ENCODE measurements at places on chromosomes 1 and 21.

DNA sequence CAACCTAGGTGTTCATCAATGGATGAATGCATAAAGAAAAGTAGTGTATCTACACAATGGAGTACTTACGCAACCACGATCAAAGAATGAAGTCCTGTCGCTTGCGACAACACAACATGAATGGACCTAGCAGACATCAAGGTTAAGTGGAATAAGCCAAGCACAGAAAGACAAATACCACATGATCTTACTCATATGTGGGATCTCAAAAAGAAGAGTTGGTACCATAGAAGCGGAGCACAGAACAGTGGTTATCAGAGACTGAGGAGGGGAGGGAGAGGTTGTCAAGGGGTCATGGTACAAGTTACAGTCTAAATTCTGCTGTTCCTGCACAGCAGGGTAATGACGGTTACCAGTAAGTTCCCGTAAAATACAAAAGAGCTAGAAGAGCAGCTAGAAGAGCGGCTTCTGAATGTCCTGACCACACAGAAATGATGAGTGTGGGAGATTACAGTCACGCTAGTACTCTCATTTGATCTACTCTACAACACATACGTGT is 36.7 kb downstream of the NPHP4 start:
- no peak for DNase-seq

DNA sequence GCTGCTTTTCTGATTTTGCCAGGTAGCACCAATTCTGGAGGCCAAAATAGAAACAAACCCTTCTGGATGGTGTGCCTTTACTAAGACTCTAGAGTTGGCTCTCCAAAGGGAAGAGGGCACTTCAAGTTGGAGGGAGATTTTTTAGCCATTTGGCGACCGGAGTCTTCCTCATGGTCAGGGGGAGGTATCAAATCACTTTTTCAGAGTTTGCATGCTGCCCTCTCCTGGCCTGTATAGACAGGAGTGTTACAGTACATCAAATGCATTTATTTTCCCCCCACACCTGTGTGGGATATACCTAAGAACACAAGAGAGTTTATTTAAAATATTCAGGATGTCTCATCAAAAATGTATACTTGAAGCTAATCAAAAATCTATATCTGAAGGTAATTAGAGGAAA is 3.2 kb downstream of the GREM2 start:
- DNase-seq, result no peak

DNA sequence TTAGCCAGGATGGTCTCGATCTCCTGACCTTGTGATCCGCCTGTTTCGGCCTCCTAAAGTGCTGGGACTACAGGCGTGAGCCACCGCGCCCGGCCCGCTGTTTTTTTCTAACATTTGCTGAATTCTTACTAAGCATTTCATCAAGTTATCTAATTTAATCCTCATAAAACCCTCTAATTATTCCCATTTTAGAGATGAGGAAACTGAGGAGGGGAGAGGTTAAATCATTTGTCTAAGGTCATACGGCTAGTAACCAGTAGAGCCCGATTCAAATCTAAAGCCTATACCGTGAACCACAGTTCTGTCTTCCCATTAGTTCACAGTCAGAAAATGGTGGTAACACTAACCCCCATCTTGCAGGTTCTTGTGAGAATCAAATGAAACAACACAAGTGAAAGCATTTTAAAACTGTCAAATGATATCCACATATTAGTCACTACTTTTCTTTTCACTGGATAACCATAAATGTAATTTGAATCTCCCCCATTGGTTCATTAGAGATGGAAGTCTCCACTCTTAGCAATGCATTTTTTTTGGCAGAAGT is 10.6 kb downstream of the HEYL start:
- no peak for DNase-seq

GRCh38 chr1:19504796-19505692 is 19.7 kb upstream of the CAPZB start:
- DNase-seq, result no peak

DNA sequence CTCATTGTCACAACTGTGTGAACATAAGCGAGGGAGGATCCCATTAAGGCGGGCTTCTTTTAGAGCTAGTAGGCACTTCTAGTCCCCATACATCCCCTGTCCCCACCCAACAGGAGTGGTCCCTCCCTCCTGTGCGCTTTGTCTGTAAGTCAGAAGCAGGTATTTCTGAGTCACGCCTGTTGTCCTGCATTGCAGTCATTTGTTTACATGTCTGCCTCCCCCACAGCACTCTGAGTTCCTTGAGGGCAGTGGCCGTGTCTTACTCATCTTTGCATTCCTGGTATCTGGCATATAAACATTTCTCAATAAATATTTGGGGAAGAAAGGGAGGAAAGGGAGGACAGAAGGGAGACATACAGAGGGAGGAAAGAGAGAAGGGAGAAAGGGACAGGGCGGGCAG is 40.3 kb downstream of the PLEKHA6 start:
- no peak for DNase-seq

DNA sequence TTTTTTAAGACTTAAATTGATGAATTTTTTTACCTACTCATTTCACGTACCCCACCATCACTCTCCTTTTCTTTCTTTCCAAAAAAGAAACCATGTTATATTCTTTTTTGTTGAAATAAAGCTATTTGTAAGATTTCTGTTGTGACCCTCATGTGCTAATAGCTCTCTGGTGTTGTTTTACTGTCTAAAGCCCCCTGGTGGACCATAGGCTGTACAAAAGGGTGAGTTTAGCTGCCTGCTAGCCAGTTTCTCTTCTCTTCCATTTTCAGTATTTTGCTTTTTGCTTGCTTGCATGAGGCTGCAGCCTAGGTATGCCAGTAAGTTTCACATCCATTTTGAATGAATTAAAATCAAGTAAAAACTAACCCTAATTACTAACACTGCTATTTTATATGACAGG is 15.6 kb upstream of the VAMP3 start:
- no peak for DNase-seq

- no peak for DNase-seq
These were observed 11.5 kb upstream of the PLA2G5 start for GRCh38 chr1:20058531-20058930.

GRCh38 chr21:42171091-42172053 is 47.6 kb upstream of the ABCG1 start:
- DNase-seq, result no peak

DNA sequence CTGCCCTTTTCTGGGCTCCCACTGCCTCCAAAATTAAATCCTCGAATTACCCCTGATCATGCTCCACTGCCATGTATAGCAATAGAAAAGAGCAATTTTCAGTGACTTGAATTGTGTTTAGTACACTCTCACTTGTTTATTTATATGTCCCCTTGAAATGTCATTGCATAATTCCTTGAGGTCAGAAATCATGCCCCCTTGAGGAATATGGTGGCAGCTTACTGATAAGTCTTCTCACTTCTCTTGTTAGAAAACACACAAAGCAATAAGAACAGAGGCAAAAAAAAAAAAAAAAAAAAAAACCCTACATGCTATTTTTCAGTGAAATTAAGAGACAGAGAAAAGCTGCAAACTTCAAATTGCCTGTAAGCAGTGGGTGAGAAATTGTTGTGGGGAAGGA is 37.5 kb downstream of the GPR88 start:
- DNase-seq, result no peak

- no peak for DNase-seq
These were observed 109.5 kb downstream of the PSMG1 start for GRCh38 chr21:39073717-39074116.

DNA sequence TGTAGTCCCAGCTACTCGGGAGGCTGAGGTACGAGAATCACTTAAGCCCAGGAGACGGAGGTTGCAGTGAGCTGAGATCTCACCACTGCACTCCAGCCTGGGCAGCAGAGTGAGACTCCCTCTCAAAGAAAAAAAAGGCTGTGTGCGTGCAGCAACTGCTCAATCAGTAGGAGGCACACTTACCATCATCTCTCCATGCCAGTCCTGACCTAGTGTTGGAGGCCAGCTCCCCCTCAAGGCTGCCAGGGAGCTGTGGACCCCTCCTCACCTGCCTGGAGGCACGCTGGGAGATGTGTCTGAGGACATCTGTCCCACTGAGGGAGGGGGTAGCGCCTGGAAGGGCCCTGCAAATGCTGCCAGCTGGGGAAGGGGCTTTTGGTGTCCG is 11.9 kb downstream of the RPS6KA1 start:
- DNase-seq, result no peak

DNA sequence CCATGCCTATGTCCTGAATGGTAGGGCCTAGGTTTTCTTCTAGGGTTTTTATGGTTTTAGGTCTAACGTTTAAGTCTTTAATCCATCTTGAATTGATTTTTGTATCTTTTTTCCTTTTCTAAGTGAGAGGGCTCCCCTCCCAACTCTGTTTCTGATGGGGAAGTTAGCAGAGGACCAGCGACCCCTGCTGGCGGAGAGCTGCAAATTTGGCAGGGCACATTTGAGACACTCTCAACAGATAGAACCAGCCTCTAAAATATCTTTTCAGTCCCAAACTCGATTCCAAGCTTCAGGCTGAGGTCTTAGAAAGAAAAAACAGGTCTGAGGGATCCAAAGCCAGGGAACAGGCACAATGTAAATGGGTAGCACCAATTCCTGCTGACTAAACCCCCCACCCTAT is 32.5 kb downstream of the LRRC3 start:
- DNase-seq, result peak; percentile 35

DNA sequence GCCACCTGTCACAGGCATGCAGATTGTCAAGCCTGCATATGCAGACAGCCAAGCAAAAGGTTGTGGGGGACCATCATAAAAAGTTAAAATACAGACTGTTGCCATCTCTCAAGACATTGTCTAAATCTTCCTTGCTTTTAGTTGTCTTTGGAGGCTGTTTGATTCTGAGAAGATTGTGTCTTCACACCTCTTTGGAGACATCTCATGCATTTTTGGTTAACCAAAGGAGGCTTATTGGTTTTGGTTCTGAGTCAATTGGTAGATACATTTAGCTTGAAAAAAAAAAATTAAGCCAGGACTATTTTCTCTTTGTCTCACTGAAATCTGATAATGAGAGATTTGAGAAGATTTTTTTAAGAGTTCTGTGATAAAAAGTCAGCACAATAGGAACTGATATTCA is 217.6 kb downstream of the LYPLAL1 start:
- no peak for DNase-seq

DNA sequence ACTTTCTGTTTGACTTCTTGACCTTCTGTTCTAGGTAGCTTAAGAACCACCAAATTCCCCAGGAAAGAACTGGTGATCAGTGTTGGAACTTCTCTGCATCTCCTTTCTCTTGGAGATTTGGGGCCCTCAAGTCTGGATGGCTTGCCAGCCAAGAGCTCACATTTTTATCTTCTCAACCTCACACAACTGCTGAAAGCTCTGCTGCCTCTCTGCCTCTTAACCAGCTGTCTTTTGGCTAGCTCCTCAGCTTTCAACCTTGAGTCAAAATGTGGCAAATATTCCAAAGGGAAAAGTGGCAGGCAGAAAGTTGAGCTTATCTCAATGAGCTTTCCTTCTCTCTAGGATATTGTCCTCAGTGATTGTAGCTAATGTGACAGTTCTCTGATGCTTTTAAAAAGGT is 89.2 kb upstream of the CCDC190 start:
- DNase-seq, result no peak

DNA sequence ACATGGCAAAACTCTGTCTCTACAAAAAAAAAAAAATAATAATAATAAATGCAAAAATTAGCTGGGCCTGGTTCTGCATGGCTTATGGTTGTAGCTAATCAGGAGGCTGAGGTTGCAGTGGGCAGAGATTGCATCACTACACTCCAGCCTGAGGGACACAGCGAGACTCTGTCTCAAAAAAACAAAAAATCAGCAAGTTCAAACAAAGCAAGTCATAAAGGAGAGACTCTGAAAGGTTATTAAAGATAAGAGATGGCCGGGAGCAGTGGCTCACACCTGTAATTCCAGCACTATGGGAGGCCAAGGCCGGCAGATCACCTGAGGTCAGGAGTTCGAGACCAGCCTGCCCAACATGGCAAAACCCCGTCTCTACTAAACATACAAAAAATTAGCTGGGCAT is 28.8 kb downstream of the COP1 start:
- no peak for DNase-seq

GRCh38 chr1:13730751-13731482 is 30.9 kb downstream of the PRDM2 start:
- DNase-seq, result peak; percentile 79

- no peak for DNase-seq
These were observed 141.8 kb downstream of the SYT2 start for GRCh38 chr1:202568410-202568809.

GRCh38 chr1:26701995-26702679 is 6.3 kb downstream of the ARID1A start:
- no peak for DNase-seq

GRCh38 chr1:6007318-6008083 is 15.3 kb upstream of the NPHP4 start:
- no peak for DNase-seq
